ENCODE measurements at places on chromosomes 3 and 15. TPM values are rescaled to one million over a fixed set of nuclear protein-coding genes. Genes with fewer than 3 reads are reported as not detected.

ATG7 gene
- 62.9 TPM for total RNA-seq

LSM3 gene
- 9.8 TPM for total RNA-seq

TNNC1 gene
- total RNA-seq, result 0.34 TPM

HCLS1 gene
- total RNA-seq, result 2.4 TPM

SCN5A gene
- total RNA-seq, result not detected

GPR149 gene
- not detected for total RNA-seq

SHISA5 gene
- total RNA-seq, result 125 TPM

CLDN18 gene
- total RNA-seq, result not detected

ISL2 gene
- not detected for total RNA-seq

GATA2 gene
- total RNA-seq, result not detected

CTXN2 gene
- total RNA-seq, result not detected

MESP2 gene
- not detected for total RNA-seq

RAB6B gene
- total RNA-seq, result 2.7 TPM

DNASE1L3 gene
- not detected for total RNA-seq

CPN2 gene
- not detected for total RNA-seq

RBP2 gene
- total RNA-seq, result not detected

Measured in melanocyte of skin (primary cell).